ENCODE measurements at places on chromosomes 7 and 10. TPM values are rescaled to one million over a fixed set of nuclear protein-coding genes. Genes with fewer than 3 reads are reported as not detected.

DNA sequence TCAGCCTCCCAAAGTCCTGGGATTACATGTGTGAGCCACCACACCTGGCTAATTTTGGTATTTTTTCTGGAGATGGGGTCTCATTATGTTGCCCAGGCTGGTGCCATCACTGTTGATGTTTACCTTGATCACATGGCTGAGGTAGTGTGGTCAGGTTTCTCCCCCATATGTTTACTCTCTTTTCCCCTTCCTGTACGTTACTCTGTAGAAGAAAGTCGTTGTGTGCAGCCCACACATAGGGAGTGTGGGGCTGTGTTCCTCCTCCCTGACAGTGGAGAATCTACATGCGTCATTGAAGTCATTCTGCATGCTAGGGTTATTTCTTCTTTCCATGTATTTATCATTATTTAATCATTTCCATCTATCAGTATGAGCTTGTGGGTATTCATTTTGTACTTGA lies 16.3 kb upstream of the ORAI2 start:
- H3K4me1 ChIP-seq, result no peaks in the 10 kb centered on the region
- H3K36me3 ChIP-seq, result no peaks in the 10 kb centered on the region
- no peak for DNase-seq
- no peaks in the 10 kb centered on the region for H3K27me3 ChIP-seq

DNA sequence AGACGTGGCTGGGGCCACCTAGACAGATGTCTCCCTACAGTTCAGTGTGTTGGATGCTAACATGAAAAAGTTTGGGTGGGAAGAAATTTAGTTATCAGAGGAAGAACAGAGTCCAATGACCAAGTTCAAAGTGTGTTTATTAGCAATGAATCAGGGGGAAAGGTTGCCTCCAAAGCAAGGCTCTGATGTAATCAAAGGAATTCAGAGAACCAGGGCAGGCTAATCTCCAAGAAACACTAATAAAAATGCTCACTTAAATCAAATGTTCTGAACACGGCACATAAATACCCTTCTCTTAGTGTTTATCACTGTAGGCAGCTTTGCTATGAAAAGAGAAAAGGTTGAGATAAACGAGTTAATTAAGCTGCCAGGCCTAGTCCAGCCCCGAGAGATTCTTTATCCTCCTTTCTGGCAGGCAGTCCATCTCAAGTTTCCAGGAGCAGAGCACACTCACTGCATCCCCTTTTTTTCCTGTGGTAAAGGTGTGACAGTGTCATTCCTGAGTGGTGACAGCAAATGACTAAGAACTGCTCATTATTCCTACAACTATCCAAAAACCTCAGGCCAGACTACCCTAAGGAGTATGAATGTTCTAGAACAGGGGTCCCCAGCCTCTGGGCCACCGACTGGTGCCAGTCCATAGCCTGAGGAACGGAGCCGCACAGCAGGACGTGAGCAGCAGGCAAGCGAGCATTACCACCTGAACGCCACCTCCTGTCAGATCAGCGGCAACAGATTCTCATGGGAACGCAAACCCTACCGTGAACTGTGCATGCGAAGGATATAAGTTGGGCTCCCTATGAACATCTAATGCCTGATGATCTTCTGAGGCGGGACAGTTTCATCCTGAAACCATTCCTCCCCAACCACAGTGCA lies 66.9 kb upstream of the FHIP2A start:
- no peaks in the 10 kb centered on the region for H3K27me3 ChIP-seq
- no peak overlapping the region for H3K27ac ChIP-seq
- no peak overlapping the region for H3K4me3 ChIP-seq
- H3K4me1 ChIP-seq, result no peaks in the 10 kb centered on the region

DNA sequence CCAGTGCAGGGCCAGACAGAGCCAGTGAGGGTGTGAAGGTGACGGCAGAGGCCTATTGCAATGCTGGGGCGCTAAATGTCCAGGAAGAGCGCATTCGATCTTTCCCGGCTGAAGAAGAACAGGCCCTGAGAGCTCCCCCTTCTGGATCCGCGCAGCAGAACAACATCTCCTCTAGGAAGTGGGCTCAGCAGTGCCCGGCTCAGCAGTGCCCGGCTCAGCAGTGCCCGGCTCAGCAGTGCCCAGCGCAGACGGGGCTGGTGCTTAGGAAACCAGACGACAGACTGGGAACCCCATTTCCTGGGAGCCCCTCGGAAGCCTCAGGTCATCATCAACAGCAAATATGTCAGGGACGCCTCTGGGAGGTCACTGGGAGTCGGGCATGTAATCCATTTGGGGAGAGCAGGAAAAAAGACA lies 4.7 kb upstream of the NOS3 start:
- DNase-seq, result peak; percentile 85
- no peaks in the 10 kb centered on the region for H3K36me3 ChIP-seq
- H3K27ac ChIP-seq, result no peak overlapping the region
- H3K4me3 ChIP-seq, result no peak overlapping the region

DNA sequence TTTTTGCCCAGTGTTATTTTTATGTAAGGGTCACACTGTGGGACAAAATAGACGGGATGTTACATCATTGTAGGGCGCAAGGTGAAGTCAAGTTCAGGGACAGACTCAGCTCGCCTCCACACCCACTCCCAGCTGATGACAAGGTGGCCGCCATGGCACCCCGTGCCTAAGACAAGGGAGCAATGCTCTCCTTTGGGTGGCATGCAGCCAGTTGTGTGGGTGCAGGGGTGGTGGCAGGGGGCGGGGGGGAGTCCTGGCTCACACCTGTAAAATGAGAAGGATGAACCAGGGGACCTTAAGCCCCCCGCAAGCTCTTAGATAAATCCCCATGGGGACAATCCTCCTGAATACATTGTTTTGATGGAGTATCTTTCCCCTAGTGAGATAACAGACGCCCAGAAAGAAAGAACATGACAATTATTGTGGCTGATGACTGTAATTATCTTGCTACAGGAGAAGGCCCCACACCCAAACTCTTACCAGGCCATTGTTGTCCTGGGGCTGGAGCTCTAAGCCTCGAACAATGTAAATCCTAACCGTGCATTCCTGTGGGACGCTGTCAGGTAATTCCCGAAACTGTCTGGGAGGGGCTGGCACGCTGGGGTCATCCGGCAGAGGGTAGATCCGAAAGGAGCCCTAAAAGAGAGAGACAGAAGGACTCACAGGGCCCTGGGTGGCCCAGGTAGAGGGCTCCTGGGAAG lies 148.7 kb downstream of the MYOF start:
- H3K36me3 ChIP-seq, result no peaks in the 10 kb centered on the region
- H3K27ac ChIP-seq, result no peak overlapping the region
- H3K4me3 ChIP-seq, result no peak overlapping the region
- DNase-seq, result no peak
- H3K4me1 ChIP-seq, result no peaks in the 10 kb centered on the region

- H3K4me1 ChIP-seq, result no peaks in the 10 kb centered on the region
- H3K4me3 ChIP-seq, result no peak overlapping the region
These were observed 5.0 kb upstream of the GBX1 start for GRCh38 chr7:151172273-151173141.

- peaks cover 25% of the 10 kb centered on the region for H3K4me1 ChIP-seq
- DNase-seq, result no peak
- H3K27me3 ChIP-seq, result no peaks in the 10 kb centered on the region
- H3K36me3 ChIP-seq, result no peaks in the 10 kb centered on the region
These were observed 19.3 kb downstream of the CDHR3 start for GRCh38 chr7:105982388-105982787.

- H3K4me3 ChIP-seq, result no peak overlapping the region
- H3K27ac ChIP-seq, result no peak overlapping the region
- H3K36me3 ChIP-seq, result no peaks in the 10 kb centered on the region
- H3K4me1 ChIP-seq, result no peaks in the 10 kb centered on the region
- no peak for DNase-seq
- no peaks in the 10 kb centered on the region for H3K27me3 ChIP-seq
These were observed 234.3 kb upstream of the TMEM229A start for GRCh38 chr7:124267154-124267553.

DNA sequence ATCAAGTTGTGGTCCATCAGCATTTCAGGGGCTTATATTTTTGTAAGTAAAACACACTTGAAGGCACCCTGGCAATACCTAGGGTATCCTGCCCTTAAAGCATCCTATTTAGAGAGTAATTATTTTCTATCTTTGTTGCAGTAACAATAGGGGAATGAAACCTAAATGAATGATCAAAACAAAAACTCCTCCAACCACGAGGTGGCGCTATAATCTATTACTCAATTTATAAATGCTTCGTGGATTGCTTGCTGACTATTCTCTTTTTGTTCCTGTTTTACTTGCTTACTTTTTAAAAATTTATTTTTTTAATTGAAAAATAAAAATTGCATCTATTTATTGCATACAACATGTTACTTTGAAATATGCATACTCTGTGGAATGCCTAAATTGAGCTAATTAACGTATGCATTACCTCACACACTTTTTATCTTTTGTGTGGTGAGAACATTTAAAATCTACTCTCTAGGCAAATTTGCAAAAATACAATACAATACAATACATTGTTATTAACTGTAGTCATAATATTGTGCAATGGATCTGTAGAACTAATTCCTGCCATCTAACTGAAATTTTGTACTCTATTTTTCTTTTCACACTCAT lies 147.7 kb upstream of the BMPER start:
- no peak overlapping the region for H3K4me3 ChIP-seq
- DNase-seq, result peak; percentile 80
- H3K36me3 ChIP-seq, result no peaks in the 10 kb centered on the region
- H3K4me1 ChIP-seq, result no peaks in the 10 kb centered on the region
- H3K27ac ChIP-seq, result no peak overlapping the region

DNA sequence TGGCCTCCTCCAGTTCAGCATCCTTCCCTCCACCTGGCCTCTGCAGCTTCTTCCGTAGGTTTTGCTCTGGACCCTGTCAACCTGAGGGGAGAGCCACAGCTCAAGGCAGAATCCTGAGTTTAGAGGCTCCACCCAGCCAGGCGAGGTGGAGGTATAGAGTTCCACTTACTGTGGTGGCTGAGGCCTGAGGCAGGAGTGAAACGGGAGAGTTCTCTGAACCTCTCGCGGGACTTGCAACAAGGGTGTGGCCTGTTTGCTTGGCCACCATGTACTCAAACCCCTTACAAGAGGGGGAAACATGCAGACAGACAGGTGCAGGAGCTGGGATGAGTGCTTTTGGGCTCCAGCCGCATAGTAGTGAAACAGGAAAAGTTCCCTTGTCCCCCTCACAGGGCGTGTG lies 154.0 kb upstream of the C7orf33 start:
- H3K27me3 ChIP-seq, result no peaks in the 10 kb centered on the region
- no peak for DNase-seq
- no peak overlapping the region for H3K27ac ChIP-seq

- no peaks in the 10 kb centered on the region for H3K36me3 ChIP-seq
- H3K27me3 ChIP-seq, result no peaks in the 10 kb centered on the region
- H3K4me1 ChIP-seq, result peaks cover 18% of the 10 kb centered on the region
- no peak overlapping the region for H3K27ac ChIP-seq
- no peak overlapping the region for H3K4me3 ChIP-seq
- peak; percentile 80 for DNase-seq
These were observed 238.0 kb upstream of the INHBA start for GRCh38 chr7:41940760-41941343.

DNA sequence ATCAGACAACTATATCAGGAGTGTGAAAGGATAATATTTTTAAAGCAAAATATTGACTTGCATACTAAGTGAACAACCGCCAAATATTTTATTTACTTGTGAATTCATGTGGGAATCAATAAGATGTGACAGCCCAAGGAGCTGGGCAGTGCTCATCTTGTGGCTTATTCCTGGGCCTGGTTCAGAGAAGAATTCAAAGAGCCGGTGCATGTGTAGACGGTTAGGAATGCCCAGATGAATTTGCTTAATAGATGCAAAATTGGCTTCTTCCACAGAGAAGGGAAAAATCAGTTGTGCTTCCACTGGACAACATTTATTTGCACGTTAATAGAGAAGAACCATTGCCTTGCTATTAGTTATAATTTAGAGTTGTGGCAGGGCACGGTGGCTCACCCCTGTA lies 4.4 kb downstream of the MYL7 start:
- H3K27ac ChIP-seq, result no peak overlapping the region
- DNase-seq, result no peak
- H3K4me3 ChIP-seq, result no peak overlapping the region
- H3K4me1 ChIP-seq, result peaks cover 6% of the 10 kb centered on the region

GRCh38 chr7:20539201-20539600 lies 76.3 kb upstream of the ABCB5 start:
- no peaks in the 10 kb centered on the region for H3K27me3 ChIP-seq
- H3K4me1 ChIP-seq, result no peaks in the 10 kb centered on the region
- H3K27ac ChIP-seq, result no peak overlapping the region
- H3K4me3 ChIP-seq, result no peak overlapping the region
- no peaks in the 10 kb centered on the region for H3K36me3 ChIP-seq

DNA sequence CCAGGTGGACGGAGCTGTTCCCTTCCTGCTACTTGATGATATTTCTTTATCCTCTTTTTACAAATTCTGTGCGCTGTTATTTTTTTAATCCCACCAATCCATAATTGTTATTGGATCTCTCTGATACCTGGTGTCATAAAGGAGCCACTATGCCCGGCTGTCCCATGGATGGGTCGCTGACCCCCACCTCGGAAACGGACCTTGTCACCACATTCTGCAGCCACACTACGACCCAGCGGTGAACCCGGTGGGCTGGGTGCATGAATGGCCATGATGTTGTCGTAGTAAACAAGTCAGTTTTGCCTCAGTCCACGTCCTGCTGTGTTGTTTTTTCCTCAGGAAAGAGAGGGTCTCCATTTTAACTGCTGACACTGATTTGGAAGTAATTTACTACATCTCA lies 112.2 kb downstream of the PKD1L1 start:
- H3K4me1 ChIP-seq, result no peaks in the 10 kb centered on the region
- no peak overlapping the region for H3K4me3 ChIP-seq
- DNase-seq, result no peak
- H3K27me3 ChIP-seq, result no peaks in the 10 kb centered on the region

DNA sequence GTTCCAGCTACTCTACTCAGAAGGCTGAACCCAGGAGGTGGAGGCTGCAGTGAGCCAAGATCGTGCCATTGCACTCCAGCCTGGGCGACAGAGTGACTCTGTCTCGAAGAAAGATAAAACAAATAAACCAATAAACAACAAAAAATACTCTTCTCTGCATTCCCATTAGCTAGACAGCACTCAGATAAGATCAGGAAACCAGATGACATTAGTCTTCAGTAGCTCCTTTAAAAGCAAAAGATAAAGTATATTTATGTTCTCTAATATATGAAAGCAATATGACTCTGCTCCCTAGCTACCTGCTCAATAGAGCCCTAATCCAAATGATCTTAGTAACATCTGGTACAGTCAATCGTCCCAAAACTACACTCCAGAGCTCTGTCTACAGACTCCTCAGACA lies 212.9 kb downstream of the ELMO1 start:
- no peaks in the 10 kb centered on the region for H3K36me3 ChIP-seq
- no peak overlapping the region for H3K27ac ChIP-seq
- no peaks in the 10 kb centered on the region for H3K27me3 ChIP-seq
- H3K4me1 ChIP-seq, result no peaks in the 10 kb centered on the region
- H3K4me3 ChIP-seq, result no peak overlapping the region

The EFCAB10 gene
- total RNA-seq, result 9.8 TPM

The PDGFA gene
- total RNA-seq, result 13.8 TPM

The TAS2R3 gene
- 12.3 TPM for total RNA-seq

The POT1 gene
- total RNA-seq, result 64.3 TPM

The DRGX gene
- total RNA-seq, result not detected

The FGFR2 gene
- 28.9 TPM for total RNA-seq

The FAM25G gene
- 8.3 TPM for total RNA-seq

The AGAP9 gene
- 17.5 TPM for total RNA-seq
